Activated T-helper 17 cell treated with anti-CD3 and anti-CD28 coated beads, Interleukin-2, amount 50 U/mL, for 72 hours (primary cell): ENCODE measurements at places on chromosomes 13 and 19. TPM values are rescaled to one million over a fixed set of nuclear protein-coding genes. Genes with fewer than 3 reads are reported as not detected.

The BRSK1 gene
- total RNA-seq, result 6.3 TPM

- no peak for ATAC-seq
These were observed 13.6 kb downstream of the CCDC97 start for GRCh38 chr19:41323430-41324125.

DNA sequence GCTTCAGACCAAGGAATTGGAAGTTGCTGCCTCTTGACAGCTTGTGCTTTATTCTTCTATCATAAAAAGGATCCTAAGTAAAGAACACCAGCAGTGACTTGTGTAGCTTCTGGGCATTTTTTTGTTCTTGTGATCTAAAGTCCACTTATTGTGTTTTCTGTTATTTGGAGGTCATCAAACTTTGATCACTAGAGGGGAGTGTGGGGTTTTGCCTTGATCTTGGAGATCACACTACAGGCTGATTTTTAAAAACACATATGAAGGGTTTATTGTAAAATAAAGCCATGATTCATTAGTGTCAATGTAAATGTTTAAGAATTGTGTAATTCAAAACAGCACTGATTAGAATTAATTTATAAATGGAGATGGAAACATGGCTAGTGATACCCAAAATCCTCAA is 328.7 kb upstream of the EDNRB start:
- no peak for ATAC-seq

DNA sequence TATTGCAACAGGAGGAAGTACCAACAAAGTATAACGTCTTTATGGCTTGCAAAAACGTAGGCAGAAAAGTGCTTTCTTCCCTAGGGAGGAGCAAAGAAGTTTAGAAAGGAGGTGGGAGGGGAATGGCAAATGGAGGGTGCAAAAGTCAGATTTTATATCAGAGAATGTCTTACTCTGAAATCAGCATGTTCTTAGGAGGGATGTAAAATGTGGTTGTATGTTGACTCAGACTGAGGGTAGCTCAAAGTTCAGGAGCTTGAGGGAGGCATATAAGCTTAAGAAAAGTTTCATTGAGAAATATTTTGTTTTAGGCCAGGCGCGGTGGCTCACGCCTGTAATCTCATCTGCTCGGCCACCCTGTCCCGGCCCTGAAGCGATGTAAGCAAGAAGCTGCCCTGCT is 1.7 kb downstream of the ZNF90 start:
- no peak for ATAC-seq

DNA sequence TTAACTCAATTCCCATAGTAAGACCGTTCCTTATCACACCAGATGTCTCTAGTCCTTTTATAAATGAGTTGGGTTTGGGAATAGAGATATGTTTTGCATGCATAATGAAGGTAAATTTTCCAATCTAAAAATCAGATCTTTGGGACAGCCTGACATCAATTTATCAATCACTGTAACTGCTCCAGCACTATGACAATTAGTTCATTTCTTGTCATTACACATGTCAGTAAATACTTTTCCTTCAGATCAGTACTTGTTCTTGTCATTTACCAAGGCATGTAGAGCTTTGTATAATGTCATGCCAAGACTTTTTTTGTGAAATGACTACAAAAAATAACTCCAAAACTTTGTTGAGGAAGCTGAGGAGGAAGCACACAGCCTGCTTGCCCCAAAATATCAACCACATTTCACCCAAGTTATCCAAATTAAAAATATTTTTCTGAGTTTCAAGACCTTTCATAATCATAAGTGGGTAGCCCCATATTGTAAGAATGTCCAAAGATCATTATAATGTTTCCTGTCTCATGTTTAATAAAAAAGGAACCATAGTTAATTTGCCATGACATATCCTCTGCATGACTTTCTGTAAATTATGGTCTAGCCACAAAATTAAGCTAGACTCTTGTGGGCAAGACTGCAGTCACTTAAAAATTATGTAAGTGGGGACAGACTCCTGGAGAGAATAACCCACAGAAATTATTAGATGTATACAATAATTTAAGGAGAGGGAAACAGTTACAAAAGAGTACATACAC is 586.8 kb downstream of the TBC1D4 start:
- no peak for ATAC-seq

- ATAC-seq, result no peak
These were observed 2.7 kb upstream of the ELAVL3 start for GRCh38 chr19:11483366-11484111.

DNA sequence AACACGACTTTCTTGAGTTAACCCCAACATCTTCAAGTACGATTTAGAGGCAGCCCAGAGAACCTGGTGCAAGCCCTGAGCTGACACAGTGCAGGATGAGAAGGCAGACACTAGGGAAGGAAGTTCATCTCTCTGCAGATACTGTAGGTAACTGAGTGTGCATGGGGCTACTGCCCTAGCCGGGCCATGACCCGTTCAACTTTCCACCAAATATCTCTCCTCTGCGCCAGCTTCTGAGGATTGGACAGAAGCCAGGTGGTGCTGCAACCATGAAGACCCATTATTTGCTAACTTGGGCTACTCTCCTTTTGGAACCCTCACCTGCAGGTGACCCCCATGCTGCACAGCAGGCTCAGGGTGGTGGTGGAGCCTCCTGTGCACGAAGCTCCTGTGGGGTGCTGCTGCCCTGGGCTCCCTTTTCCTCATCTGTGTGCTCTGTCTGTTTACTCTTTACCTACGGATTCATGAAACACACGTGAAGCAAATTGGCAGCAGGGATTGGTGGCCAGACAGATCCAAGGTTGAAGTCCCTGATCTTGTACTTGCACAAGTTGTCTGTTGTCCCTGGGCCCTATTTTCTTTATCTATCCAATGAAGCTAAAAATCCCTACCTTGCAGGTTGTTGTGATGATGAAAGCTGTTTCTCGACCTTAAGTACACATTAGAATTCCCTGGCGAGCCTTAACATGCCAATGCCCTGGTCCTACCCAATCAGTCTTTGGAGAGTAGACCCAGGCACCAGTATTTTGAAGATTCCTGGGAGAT is 227.8 kb downstream of the LACC1 start:
- no peak for ATAC-seq

- ATAC-seq, result no peak
These were observed 38.2 kb upstream of the ZNF492 start for GRCh38 chr19:22595918-22596341.

The LHB gene
- not detected for total RNA-seq

DNA sequence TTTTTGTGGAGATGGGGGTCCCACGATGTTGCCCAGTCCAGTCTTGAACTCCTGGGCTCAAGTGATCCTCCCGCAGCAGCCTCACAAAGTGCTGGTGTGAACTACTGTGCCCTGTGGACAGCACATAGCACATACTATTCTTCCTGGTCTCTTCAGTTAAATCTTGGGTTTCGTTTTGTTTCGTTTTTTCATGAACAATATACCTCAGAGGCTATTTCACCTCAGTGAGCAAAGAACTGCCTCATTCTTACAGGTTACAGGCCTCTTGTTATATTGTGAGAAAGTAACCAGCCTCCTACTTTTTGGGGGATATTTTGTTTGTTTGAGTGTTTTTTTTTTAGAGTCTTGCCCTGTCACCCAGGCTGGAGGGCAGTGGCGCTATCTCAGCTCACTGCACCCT is 1.3 kb upstream of the C3 start:
- no peak for ATAC-seq

DNA sequence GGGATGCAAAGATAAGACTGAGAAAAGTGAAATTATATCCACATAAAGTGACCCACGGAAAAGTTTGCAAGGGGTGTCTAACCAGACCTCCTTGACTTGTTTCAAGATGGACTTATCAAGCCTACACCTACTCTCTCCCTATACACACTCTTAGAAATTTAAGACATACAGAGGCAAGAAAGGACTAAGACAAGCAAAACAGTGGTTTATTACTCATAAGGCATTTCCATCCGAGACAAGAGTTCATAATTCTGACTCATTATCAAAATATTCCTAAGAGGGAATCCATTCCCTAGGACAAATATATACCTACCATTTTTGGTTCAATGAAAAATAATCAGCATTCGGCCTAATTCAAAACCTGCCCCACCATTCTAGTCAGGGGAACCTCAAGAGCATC is 232.6 kb upstream of the GPC6 start:
- no peak for ATAC-seq

DNA sequence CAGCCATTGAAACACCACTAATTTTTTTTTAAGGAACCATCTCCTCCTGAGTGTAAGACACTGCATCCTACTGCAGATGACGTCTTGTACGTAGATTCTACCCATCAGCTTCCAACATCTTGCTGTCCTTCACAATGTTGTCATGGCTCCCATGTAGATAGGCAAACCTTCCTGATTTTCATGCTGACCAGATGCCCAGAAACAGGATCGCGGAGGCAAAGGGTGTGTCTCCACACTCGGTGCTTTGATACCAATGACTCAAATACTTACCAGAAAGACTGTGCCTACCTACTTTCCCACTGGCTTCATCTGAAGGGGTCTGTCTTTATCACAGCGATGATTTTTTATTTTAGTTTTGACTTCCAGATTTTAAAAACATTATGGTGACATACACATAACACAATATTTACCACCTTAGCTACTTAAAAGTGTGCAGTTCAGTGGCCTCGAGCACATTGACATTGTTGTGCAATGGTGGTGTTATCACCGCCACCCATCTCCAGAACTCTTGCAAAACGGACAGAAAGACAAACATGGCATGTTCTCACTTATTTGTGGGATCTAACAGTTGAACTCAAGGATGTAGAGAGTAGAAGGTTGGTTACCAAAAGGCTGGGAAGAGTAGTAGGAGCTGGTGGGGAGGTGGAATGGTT is 94.0 kb upstream of the PEG3 start:
- no peak for ATAC-seq

DNA sequence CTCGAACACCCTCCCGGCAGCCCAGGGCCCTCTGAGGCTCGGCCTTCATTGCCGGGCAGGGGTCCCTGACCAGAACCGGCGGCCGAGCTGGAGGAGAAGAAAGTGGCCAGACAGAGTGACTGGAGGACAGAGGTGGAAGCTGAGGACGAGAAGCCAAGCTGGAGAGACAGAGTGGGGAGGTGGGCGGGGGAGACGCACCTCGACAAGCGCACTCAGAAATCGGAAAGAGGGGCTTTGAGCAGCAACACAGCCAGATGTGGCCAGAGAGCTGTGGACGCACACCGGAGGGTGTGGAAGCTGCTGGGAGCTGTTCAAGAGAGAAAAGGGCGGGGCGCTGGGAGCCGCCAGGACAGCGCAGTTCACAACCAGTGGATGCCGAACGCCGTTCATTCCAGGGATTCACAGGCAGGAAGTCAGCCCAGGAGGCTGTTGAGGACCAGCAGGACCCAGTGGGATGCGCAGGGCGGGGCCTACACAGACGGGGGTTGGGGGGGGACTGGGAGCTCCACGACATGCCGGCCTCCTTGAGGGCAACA is 28.2 kb upstream of the C13orf46 start:
- ATAC-seq, result no peak

DNA sequence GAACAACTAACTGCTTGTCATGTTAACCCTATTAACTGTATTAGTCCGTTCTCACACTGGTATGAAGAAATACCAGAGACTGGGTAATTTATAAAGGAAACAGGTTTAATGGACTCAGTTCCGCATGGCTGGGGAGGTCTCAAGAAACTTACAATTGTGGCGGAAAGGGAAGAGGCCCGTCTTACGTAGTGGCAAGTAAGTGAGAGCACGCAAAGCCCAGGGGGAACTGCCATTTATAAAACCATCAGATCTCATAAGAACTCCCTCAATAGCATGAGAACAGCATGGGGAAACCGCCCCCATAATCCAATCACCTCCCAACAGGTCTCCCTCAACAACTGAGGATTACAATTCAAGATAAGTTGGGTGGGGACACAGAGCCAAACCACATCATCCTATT is 34.7 kb downstream of the PHF11 start:
- ATAC-seq, result no peak

DNA sequence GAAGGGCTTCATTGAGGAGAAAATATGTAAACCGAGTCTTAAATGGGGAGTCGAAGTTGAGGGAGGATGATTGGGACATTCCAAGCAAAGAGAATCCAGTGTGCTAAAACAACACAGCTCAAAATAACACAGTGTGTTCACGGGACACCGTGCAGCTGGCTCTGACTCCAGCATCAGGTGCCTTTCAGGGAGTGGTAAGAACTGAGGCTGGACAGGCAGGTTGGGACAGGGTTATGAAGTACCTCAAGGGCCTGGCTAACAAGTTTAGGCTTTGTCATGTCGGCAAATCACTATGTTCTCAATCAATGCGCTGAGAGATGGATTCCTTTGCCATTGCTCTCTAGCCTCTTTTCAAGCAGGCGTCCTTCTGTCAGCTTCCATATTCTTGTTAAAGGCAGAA is 27.5 kb upstream of the WDFY2 start:
- no peak for ATAC-seq

DNA sequence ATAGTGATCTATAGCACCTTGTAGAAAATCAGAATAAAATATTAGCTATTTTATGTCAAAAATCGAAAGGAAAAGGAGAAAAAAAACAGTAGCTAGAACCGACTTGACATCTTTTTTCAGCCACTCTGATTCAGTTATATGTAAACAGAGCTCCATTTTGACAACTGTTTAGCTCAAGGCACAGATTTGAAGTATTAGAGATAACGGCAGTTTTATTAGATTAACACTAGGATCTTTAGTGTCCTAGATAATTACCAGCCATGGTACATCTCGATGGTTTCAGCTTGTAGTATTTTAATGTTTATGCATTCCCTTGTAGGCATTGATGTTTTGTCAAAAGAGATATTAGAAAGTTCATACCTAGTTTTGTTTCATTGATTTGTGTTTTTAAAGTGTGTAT is 67.3 kb downstream of the PCDH17 start:
- ATAC-seq, result no peak

GRCh38 chr19:38617283-38617763 is 430 bp downstream of the MAP4K1 start:
- ATAC-seq, result no peak

GRCh38 chr19:11578258-11579142 is 1.1 kb upstream of the ACP5 start:
- peak; percentile 65 for ATAC-seq

The ATXN8OS gene
- not detected for total RNA-seq

GRCh38 chr13:81458170-81458569 is 1117.2 kb upstream of the SPRY2 start:
- no peak for ATAC-seq

DNA sequence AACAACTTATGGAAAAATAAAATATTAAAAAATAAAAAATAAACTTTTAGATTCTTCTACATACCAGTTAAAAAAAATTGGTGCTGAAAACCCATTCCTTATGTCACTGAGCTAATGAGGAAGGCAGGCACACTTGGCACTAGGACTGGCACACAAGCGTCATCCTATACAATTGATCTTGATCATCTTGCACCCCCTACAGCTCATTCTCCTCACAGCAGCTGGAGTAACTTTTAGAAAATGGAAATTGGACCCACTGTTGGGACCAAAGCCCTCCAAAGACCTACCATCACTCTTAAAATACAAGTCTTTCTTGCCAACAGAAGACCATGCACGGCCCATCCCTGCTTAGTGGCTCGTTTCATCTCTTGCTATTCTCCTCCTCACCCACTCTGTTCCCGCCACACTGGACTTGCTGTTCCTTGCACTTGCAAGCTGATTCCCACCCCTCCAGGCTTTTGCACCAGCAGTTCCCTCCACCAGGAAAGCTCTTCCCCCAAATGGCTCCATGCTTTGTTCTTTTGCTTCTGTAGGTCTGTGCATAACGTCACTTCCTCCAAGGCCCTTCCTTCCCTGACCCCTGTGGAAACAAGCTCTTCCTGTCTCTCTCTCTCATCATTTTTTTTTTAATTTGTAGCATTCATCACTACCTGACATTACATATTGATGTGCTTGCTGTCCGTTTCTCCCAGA is 11.6 kb downstream of the CTU1 start:
- ATAC-seq, result no peak

GRCh38 chr19:17105556-17105955 is 30.0 kb downstream of the MYO9B start:
- no peak for ATAC-seq

GRCh38 chr13:103895835-103896531 is 829.8 kb upstream of the SLC10A2 start:
- no peak for ATAC-seq
